ENCODE measurements at places on chromosomes 11 and 22.

GRCh38 chr11:86249307-86250098, 5.0 kb downstream of the EED start:
- no peak for DNase-seq

- no peak for DNase-seq
These were observed 110.4 kb upstream of the CSNK2A3 start for GRCh38 chr11:11463405-11463804.

GRCh38 chr22:20232781-20233180, 35.3 kb downstream of the RTN4R start:
- DNase-seq, result no peak

GRCh38 chr22:23841736-23842445, 3.1 kb upstream of the DERL3 start:
- no peak for DNase-seq
